ENCODE measurements at places on chromosomes 11 and 22. TPM values are rescaled to one million over a fixed set of nuclear protein-coding genes. Genes with fewer than 3 reads are reported as not detected.

LIN7C gene
- polyA plus RNA-seq, result 9.3 TPM

TTLL1 gene
- polyA plus RNA-seq, result 3.8 TPM

MFNG gene
- polyA plus RNA-seq, result 46.7 TPM

OR5L1 gene
- not detected for polyA plus RNA-seq

NLRP10 gene
- not detected for polyA plus RNA-seq

TMEM86A gene
- 2.6 TPM for polyA plus RNA-seq

SCGB1A1 gene
- 6,099 TPM for polyA plus RNA-seq

MS4A7 gene
- polyA plus RNA-seq, result 50.6 TPM

OR8D4 gene
- polyA plus RNA-seq, result not detected

RAB3IL1 gene
- polyA plus RNA-seq, result 20.8 TPM

KRTAP5-8 gene
- 0.03 TPM for polyA plus RNA-seq

MDK gene
- polyA plus RNA-seq, result 30.9 TPM

PYGM gene
- polyA plus RNA-seq, result 1.2 TPM

PHOX2A gene
- polyA plus RNA-seq, result not detected

KDM4D gene
- polyA plus RNA-seq, result 0.30 TPM

USH1C gene
- polyA plus RNA-seq, result 0.14 TPM

OR51B5 gene
- polyA plus RNA-seq, result 0.03 TPM

MOV10L1 gene
- polyA plus RNA-seq, result 0.53 TPM

APOA1 gene
- 1.9 TPM for polyA plus RNA-seq

SLC22A12 gene
- not detected for polyA plus RNA-seq

KCTD14 gene
- polyA plus RNA-seq, result 24.0 TPM

HIRA gene
- polyA plus RNA-seq, result 18.8 TPM

MMP3 gene
- 0.53 TPM for polyA plus RNA-seq

SLC29A2 gene
- 14.3 TPM for polyA plus RNA-seq

GPR83 gene
- 0.10 TPM for polyA plus RNA-seq

C11orf86 gene
- polyA plus RNA-seq, result not detected

FOSL1 gene
- polyA plus RNA-seq, result 19.2 TPM

TMEM109 gene
- 104 TPM for polyA plus RNA-seq

ABTB2 gene
- polyA plus RNA-seq, result 0.73 TPM

INCENP gene
- 3.8 TPM for polyA plus RNA-seq

MOGAT2 gene
- polyA plus RNA-seq, result not detected

FXYD2 gene
- polyA plus RNA-seq, result 1.6 TPM

VSIG10L2 gene
- polyA plus RNA-seq, result 0.33 TPM

OPCML gene
- polyA plus RNA-seq, result not detected

STT3A gene
- polyA plus RNA-seq, result 49.6 TPM

KDELR3 gene
- polyA plus RNA-seq, result 8.2 TPM

CDCA5 gene
- 1.8 TPM for polyA plus RNA-seq

C11orf24 gene
- polyA plus RNA-seq, result 33.9 TPM

ZNF215 gene
- 0.54 TPM for polyA plus RNA-seq

CCDC116 gene
- 0.73 TPM for polyA plus RNA-seq

SYTL2 gene
- 10.3 TPM for polyA plus RNA-seq

E2F8 gene
- polyA plus RNA-seq, result 0.44 TPM

ZBED4 gene
- 7.3 TPM for polyA plus RNA-seq

RASSF10 gene
- polyA plus RNA-seq, result 1.7 TPM

NUP160 gene
- 18.3 TPM for polyA plus RNA-seq

SCUBE1 gene
- 1.6 TPM for polyA plus RNA-seq

UPK3A gene
- 0.55 TPM for polyA plus RNA-seq

KCNJ1 gene
- polyA plus RNA-seq, result 0.16 TPM

OR4A16 gene
- not detected for polyA plus RNA-seq

APOBEC3F gene
- 3.6 TPM for polyA plus RNA-seq

SLC22A6 gene
- polyA plus RNA-seq, result not detected

TEX54 gene
- not detected for polyA plus RNA-seq

SHANK3 gene
- polyA plus RNA-seq, result 28.5 TPM
